ENCODE measurements at places on chromosomes 13 and 19.

DNA sequence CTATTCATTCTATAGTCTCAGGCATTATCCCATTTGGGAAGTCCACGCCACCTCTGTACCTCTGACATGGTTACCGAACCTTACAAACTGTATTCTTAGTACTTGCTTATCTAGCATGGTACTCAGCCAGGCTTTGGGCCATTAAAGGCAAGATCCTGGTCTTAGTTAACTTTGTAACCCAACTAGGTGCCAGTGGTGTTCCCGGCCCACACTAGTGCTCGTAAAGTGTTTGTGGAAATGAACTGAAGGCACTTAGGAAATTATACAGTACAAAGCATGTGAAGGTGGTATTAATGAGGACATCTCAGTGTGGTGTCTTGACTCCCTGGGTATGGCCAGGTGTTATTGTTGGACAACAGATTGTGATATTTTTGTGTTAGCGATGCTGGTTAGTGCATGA lies 87.8 kb upstream of the RNF113B start:
- no peak for DNase-seq

GRCh38 chr19:41364524-41365391 lies 809 bp upstream of the B9D2 start:
- no peak for DNase-seq

DNA sequence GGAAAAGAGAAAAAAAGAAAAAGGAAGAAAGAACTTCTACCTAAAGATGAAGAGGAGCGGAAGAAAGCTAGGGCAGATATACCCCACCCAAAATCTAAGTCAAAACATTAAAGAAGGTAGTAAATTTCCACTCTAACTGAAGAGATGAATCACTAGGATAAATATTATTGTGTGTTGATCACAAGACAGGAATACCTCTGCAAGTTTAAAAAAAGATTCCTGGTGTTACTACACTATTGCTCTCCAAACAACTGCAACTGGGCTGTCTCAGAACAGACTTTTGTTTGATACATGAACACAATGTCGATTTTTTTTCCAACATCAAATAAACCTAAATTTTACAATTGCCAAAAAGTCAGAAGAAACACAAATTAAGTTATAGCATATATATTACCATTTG lies 6.8 kb downstream of the HSPH1 start:
- DNase-seq: no peak

GRCh38 chr13:30004204-30004603 lies 153.8 kb upstream of the UBL3 start:
- no peak for DNase-seq

All from Daoy (cell line).